Osteoblast (primary cell): ENCODE measurements at places on chromosomes 7 and 10.

GRCh38 chr10:76161301-76161582 is 729.8 kb downstream of the LRMDA start:
- no peaks in the 10 kb centered on the region for H3K27me3 ChIP-seq
- H3K36me3 ChIP-seq: no peaks in the 10 kb centered on the region
- no peak overlapping the region for H3K27ac ChIP-seq
- no peak overlapping the region for H3K4me3 ChIP-seq
- DNase-seq: no peak

- H3K4me3 ChIP-seq: no peak overlapping the region
- H3K4me1 ChIP-seq: no peaks in the 10 kb centered on the region
- no peak overlapping the region for H3K27ac ChIP-seq
- H3K27me3 ChIP-seq: no peaks in the 10 kb centered on the region
Observed at GRCh38 chr10:55704950-55705349, 656.1 kb downstream of the ZWINT start.

- DNase-seq: no peak
- no peak overlapping the region for H3K4me3 ChIP-seq
- H3K27ac ChIP-seq: no peak overlapping the region
Observed at GRCh38 chr7:27918503-27918902, 178.5 kb downstream of the TAX1BP1 start.

DNA sequence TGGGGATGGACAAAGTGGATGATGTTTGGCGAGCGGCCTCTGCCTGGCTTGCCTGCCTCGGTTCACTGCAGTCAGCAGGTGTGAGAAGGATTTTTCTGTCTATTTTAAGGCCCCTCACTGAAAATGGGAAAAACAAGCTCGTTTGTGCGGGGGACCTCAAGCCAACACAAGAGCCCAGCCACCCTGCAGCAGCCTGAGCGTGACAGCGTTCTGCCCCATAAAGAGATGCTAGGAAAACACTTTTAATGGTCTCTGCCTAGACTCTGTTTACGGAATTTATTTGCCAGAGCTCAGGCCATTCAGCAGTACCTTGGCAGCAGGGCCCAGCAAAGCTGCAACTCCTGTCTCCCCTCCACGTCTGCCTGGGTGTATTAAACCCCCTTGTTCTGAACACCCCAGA is 131.7 kb downstream of the GRK5 start:
- peaks cover 5% of the 10 kb centered on the region for H3K4me1 ChIP-seq
- peak; percentile 8 for DNase-seq
- no peaks in the 10 kb centered on the region for H3K27me3 ChIP-seq
- no peaks in the 10 kb centered on the region for H3K36me3 ChIP-seq
- H3K27ac ChIP-seq: no peak overlapping the region

DNA sequence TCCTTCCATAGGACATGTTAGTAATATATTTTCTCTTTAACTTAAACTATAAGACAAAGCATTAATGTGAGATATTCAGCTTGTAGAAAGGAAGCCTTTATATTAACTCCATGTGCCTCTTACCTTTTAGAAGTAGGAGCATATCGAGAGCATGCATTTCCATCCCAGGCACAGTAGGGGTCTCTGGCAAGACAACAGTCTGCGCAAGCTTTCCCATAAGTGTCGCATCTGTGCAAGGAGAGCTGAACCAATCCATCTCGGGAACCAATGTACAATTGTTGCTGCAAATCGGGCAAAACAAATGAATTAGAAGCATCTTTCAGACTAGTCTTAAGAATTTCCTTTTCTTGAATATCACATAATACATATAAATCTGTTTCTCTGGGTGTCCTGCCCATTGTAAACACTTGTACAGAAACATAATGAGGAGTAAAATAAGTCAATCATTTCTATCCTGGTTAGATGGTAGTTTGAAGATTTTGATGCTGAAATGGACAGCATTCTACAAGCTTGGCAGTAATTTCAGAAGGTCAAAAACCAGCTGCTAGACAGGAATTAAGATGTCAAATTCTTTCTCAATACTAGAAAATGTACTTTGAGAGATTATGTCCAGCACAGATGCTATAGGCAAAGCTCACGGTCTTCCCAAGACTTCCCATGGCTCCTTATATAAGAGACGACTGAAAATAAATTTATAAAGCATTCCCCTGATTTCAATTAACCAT is 171.8 kb downstream of the SEMA3D start:
- H3K4me3 ChIP-seq: no peak overlapping the region
- H3K4me1 ChIP-seq: no peaks in the 10 kb centered on the region
- no peaks in the 10 kb centered on the region for H3K27me3 ChIP-seq
- H3K27ac ChIP-seq: no peak overlapping the region
- no peaks in the 10 kb centered on the region for H3K36me3 ChIP-seq

GRCh38 chr7:71633551-71634008 is 501.6 kb downstream of the GALNT17 start:
- H3K27ac ChIP-seq: peak overlapping the region; percentile 79
- H3K36me3 ChIP-seq: no peaks in the 10 kb centered on the region
- peak; percentile 84 for DNase-seq

DNA sequence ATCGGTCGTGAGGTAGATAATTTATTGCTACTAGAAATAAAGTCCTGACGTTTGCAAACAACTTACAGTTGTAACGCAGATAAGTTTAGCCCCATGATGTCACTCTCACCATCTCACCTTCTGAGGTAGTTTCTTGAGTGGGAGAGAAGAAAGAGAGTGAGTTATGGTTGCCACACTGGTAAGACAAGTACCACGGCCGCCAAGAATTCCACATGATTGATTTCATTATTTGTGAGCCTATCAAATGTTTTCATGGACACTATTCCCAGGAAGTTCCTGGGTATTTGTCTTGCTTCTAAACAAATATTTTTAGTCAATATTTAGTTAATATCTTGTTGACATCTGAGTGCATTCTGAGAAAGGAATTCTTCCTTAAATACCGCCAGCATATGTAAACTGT is 339.4 kb upstream of the KIAA1217 start:
- H3K27me3 ChIP-seq: no peaks in the 10 kb centered on the region
- no peaks in the 10 kb centered on the region for H3K36me3 ChIP-seq
- DNase-seq: no peak
- H3K27ac ChIP-seq: no peak overlapping the region
- H3K4me3 ChIP-seq: no peak overlapping the region
- H3K4me1 ChIP-seq: no peaks in the 10 kb centered on the region

DNA sequence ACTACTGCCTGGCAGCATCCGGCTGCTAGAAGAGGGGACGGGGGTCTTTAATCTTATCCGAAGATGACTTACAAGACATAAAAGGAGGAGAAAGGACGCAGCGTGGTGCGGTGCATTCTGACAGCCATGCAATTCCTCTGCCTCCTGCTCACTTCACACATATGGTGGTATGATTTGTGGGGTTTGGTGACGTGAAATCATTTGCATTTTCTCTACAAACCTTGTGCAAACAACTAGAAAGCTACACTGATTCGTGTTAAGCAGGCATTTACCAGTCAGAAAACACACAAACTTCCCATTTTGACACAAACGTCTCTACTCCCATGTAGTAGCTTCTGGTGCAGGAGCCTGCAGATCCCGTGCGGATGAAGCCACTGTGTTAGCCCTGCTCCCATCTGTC is 6.8 kb upstream of the TCERG1L start:
- H3K27me3 ChIP-seq: no peaks in the 10 kb centered on the region
- no peak for DNase-seq
- no peak overlapping the region for H3K27ac ChIP-seq
- no peaks in the 10 kb centered on the region for H3K4me1 ChIP-seq
- H3K4me3 ChIP-seq: no peak overlapping the region

- H3K27me3 ChIP-seq: no peaks in the 10 kb centered on the region
- no peak overlapping the region for H3K27ac ChIP-seq
- no peaks in the 10 kb centered on the region for H3K36me3 ChIP-seq
- no peak for DNase-seq
Observed at GRCh38 chr10:98666276-98666675, 219.5 kb upstream of the HPS1 start.

- H3K36me3 ChIP-seq: no peaks in the 10 kb centered on the region
- H3K4me1 ChIP-seq: peaks cover 5% of the 10 kb centered on the region
- no peaks in the 10 kb centered on the region for H3K27me3 ChIP-seq
- DNase-seq: no peak
Observed at GRCh38 chr7:80923211-80923612, 4.4 kb upstream of the SEMA3C start.

GRCh38 chr10:24438800-24439199 is 229.9 kb downstream of the KIAA1217 start:
- no peak for DNase-seq
- H3K36me3 ChIP-seq: no peaks in the 10 kb centered on the region
- H3K27ac ChIP-seq: peak overlapping the region; percentile 83
- H3K4me1 ChIP-seq: peaks cover 43% of the 10 kb centered on the region

GRCh38 chr7:69946901-69947300 is 348.6 kb downstream of the AUTS2 start:
- no peaks in the 10 kb centered on the region for H3K36me3 ChIP-seq
- no peak overlapping the region for H3K4me3 ChIP-seq
- no peak overlapping the region for H3K27ac ChIP-seq
- H3K27me3 ChIP-seq: no peaks in the 10 kb centered on the region
- DNase-seq: no peak

DNA sequence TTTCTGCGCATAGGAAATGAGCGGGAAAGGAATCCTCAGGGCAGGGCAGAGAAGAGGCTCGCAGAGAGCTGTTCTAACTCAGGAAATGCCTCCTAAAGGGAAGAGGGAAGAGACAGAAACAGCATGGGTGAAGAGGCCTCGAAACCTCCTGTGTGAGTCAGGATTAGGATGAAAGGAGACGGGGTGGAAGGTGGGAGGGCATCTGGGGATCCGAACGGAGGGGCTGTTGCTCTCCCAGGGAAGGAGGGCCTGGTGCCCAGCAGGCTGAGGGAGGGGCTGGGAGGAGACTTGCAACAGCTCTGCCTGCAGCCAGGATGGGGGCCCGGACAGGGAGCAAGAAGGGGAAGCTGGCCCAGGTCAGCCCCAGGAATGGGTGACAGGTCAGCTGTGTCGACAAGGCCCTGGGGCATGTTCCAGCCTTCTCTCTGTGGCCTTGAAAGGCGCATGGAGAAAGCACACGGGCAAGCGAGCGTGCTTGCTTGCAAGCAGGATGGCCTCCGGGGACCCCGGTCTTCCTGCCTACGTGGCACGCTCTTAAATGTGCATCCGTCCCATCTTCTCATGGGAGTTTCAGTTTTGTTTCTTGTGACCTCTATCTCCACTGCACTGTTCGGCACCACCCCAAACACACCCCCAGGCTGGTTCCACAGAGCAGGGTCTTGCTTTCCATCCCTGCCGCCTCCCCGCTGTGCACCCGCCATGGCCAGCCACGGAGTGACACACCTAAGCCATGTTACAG is 63.5 kb downstream of the HIPK2 start:
- H3K27ac ChIP-seq: no peak overlapping the region
- DNase-seq: no peak
- peaks cover 34% of the 10 kb centered on the region for H3K36me3 ChIP-seq
- H3K27me3 ChIP-seq: no peaks in the 10 kb centered on the region
- no peak overlapping the region for H3K4me3 ChIP-seq
- peaks cover 8% of the 10 kb centered on the region for H3K4me1 ChIP-seq

DNA sequence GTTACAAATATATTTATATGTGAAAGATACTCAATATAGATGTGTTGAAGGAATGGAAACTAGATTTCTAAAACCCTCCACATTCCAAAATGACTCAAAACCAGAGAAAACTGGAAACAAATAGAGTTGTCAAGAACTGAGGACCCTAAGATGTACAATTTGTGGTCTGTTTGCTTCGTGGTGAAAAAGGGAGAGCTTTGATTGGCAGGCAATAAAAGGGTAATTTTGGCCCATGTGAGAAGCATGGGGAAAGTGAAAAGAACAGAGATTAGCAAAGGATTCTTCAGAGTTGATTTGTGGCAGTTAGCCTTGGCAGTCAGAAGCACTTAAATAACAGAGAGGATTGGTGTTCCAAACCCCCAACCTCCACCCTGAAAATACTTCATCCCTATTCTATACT is 37.1 kb upstream of the DKK1 start:
- DNase-seq: no peak
- H3K36me3 ChIP-seq: no peaks in the 10 kb centered on the region
- H3K27me3 ChIP-seq: no peaks in the 10 kb centered on the region
- no peak overlapping the region for H3K4me3 ChIP-seq
- H3K4me1 ChIP-seq: no peaks in the 10 kb centered on the region

DNA sequence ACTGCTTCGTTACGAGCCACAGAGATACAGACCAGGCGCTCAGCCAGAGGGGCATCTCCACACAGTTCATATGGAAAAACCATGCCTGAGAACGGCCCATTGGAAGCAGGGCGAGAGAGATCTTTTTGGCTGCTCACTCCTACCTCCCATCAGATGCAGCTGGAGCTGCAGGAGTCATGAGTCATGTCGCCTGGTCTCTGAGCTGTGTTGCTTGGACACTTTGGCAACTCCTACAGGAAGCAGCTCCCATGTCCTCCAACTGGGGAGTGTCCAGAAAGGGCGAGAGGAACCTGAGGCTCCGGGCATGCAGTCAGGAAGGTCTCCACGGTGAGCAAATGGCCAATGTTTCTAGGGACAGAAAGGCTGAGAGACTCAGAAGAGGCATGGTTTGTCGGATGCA is 24.9 kb downstream of the INSIG1 start:
- no peak overlapping the region for H3K4me3 ChIP-seq
- no peak overlapping the region for H3K27ac ChIP-seq
- no peaks in the 10 kb centered on the region for H3K27me3 ChIP-seq
- no peaks in the 10 kb centered on the region for H3K36me3 ChIP-seq
- no peaks in the 10 kb centered on the region for H3K4me1 ChIP-seq

- peak; percentile 67 for DNase-seq
Observed at GRCh38 chr7:129951226-129952085, 1.3 kb downstream of the UBE2H start.

DNA sequence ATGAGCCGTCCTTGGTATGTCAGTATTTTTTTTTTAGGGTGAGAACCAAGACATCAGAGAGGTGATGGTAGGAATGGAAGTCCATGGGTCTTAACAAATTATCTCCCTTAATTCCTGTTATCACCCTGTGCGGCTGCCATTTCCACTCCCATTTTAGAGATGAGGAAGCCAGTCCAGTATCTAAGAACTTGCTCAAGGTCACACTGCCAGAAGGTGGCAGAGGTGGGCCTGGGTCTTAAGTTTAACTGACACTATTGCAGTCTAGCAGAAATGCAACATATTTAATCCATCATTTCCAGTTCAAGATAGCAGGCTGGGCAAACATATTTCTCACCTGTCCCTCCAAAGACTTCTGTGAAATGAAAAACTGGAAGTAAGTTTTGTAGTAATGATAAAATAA is 108.3 kb downstream of the GLI3 start:
- no peak for DNase-seq
- H3K27me3 ChIP-seq: no peaks in the 10 kb centered on the region
- H3K27ac ChIP-seq: no peak overlapping the region

GRCh38 chr7:115479448-115479847 is 551.1 kb downstream of the TFEC start:
- no peak for DNase-seq
- H3K27me3 ChIP-seq: no peaks in the 10 kb centered on the region
- no peak overlapping the region for H3K4me3 ChIP-seq
- H3K36me3 ChIP-seq: no peaks in the 10 kb centered on the region
- no peak overlapping the region for H3K27ac ChIP-seq
- no peaks in the 10 kb centered on the region for H3K4me1 ChIP-seq

GRCh38 chr10:97898429-97898828 is 48.8 kb downstream of the GOLGA7B start:
- H3K27ac ChIP-seq: no peak overlapping the region
- peaks cover 4% of the 10 kb centered on the region for H3K27me3 ChIP-seq
- H3K4me1 ChIP-seq: no peaks in the 10 kb centered on the region

- peaks cover 22% of the 10 kb centered on the region for H3K4me1 ChIP-seq
- no peak overlapping the region for H3K27ac ChIP-seq
- H3K27me3 ChIP-seq: no peaks in the 10 kb centered on the region
Observed at GRCh38 chr7:47371317-47371716, 210.6 kb downstream of the TNS3 start.

GRCh38 chr10:69644658-69645295 is 14.7 kb downstream of the FAM241B start:
- H3K4me1 ChIP-seq: no peaks in the 10 kb centered on the region
- no peak overlapping the region for H3K27ac ChIP-seq
- H3K36me3 ChIP-seq: no peaks in the 10 kb centered on the region
- no peak overlapping the region for H3K4me3 ChIP-seq
